Renal cortex interstitium (tissue), 15 donors: ENCODE measurements at places on chromosomes 12 and 14.

GRCh38 chr14:90649557-90650135 is 166.6 kb downstream of the TTC7B start:
- DNase-seq, result no peak

- no peak for DNase-seq
Measured at GRCh38 chr12:106586278-106586802, 3.5 kb downstream of the RFX4 start.

DNA sequence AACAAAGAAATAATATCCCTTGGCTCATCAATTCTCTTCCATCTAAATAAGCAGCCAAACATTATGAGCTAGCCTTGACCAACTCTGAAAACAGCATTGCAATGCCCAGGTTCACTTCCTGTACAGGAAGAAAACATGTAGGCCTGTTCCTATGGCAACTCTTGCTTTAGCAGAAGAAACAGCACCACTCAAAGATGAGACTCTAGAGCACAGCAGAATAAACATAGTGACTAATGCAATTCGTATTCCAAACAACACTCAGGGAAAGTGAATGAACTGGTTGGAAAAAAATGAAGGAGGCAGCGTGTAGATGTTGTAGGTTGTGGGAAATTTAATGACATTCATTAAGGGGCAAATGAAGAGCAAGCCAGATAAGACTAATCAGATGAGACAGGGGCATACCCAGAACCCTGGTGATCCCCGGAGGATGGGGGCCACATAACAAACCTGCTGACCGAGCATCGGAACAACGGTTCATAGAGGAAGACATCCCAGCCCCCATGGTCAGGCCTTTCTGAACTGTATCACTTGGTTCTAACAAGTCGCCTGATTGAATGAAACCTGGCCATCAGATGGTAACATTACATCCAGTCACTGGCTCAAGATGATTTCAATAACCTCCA is 9.0 kb downstream of the ARHGDIB start:
- DNase-seq, result no peak

GRCh38 chr12:6314776-6315175 is 4.3 kb downstream of the PLEKHG6 start:
- no peak for DNase-seq

- no peak for DNase-seq
Measured at GRCh38 chr12:66232263-66232662, 43.2 kb downstream of the IRAK3 start.

GRCh38 chr12:49364989-49365388 is 2.3 kb upstream of the SPATS2 start:
- DNase-seq, result no peak
